ENCODE measurements at places on chromosomes 3 and 15. TPM values are rescaled to one million over a fixed set of nuclear protein-coding genes. Genes with fewer than 3 reads are reported as not detected.

The IL17RE gene
- 13.9 TPM for total RNA-seq

The AQP9 gene
- 4.8 TPM for total RNA-seq

The ITIH4 gene
- total RNA-seq = under 0.01 TPM

The ALDH1A3 gene
- total RNA-seq = 118 TPM

The GRK7 gene
- not detected for total RNA-seq

The CLDN18 gene
- total RNA-seq = not detected

The CEP152 gene
- 18.0 TPM for total RNA-seq

The TTC21A gene
- total RNA-seq = 3.3 TPM

The SEMA3G gene
- 0.20 TPM for total RNA-seq

The SETD2 gene
- total RNA-seq = 25.7 TPM

The SERINC4 gene
- 0.20 TPM for total RNA-seq

The SERPINI2 gene
- total RNA-seq = not detected

The ZNF774 gene
- total RNA-seq = 0.98 TPM

The P2RY14 gene
- total RNA-seq = not detected

The TMEM158 gene
- total RNA-seq = 26.8 TPM

The ARHGEF26 gene
- 5.5 TPM for total RNA-seq

The SMAD3 gene
- 46.1 TPM for total RNA-seq

The GRAMD2A gene
- total RNA-seq = under 0.01 TPM

The EAF2 gene
- 0.37 TPM for total RNA-seq

The ARHGAP11A gene
- 32.6 TPM for total RNA-seq

The ST8SIA2 gene
- total RNA-seq = not detected

The C2CD4A gene
- total RNA-seq = not detected

The VGLL4 gene
- 33.6 TPM for total RNA-seq

The EPB42 gene
- not detected for total RNA-seq

The MEIS2 gene
- 43.6 TPM for total RNA-seq

The ALPK3 gene
- total RNA-seq = 0.20 TPM

The TRIM71 gene
- total RNA-seq = not detected

The FBXW12 gene
- 0.20 TPM for total RNA-seq

The SLC28A1 gene
- total RNA-seq = not detected

The SSUH2 gene
- total RNA-seq = 0.37 TPM

The ZSCAN29 gene
- total RNA-seq = 15.1 TPM

The GATA2 gene
- total RNA-seq = not detected

The ARGFX gene
- total RNA-seq = not detected

The HESX1 gene
- 0.37 TPM for total RNA-seq

Data from subcutaneous preadipocyte (primary cell).